ENCODE measurements at places on chromosomes 2 and 18.

- DNase-seq = no peak
Observed at GRCh38 chr18:24479371-24479770, 18.9 kb downstream of the HRH4 start.

GRCh38 chr2:36513661-36514060 lies 84.3 kb downstream of the FEZ2 start:
- DNase-seq = no peak

GRCh38 chr2:107411267-107411666 lies 415.4 kb upstream of the RGPD4 start:
- DNase-seq = no peak

- DNase-seq = no peak
Observed at GRCh38 chr2:14634182-14634488, 1.6 kb downstream of the LRATD1 start.

- DNase-seq = no peak
Observed at GRCh38 chr2:50448556-50448955, 583.4 kb downstream of the NRXN1 start.

GRCh38 chr2:50469784-50470183 lies 562.1 kb downstream of the NRXN1 start:
- no peak for DNase-seq

DNA sequence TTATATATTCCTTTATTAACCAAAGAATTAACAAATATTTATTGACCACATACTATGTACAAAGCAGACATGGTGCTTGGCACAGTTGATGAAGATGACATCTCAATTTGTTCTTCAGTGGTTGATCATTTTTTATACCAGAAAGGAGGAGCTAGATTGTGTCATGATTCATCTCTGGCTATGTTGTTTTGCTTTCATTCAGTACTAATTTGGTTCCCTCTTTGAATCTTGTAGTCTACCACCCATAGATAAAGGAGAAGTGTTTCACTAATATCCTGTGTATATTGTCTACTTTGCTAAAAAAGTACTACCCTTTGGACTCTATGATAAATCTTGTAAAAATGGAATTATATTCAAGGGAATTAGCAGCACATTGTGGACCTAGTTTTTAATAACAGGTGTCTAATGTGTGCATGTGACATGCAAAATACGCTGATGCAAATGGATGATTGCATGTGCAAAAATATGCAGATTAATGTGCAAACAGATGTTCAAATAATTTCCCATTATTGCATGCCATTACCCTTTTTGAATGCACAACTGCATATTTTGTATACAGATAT lies 313.2 kb upstream of the ZEB2 start:
- DNase-seq = no peak

GRCh38 chr2:127149384-127149783 lies 42.4 kb upstream of the BIN1 start:
- no peak for DNase-seq

GRCh38 chr2:184272056-184272455 lies 326.3 kb upstream of the ZNF804A start:
- no peak for DNase-seq

DNA sequence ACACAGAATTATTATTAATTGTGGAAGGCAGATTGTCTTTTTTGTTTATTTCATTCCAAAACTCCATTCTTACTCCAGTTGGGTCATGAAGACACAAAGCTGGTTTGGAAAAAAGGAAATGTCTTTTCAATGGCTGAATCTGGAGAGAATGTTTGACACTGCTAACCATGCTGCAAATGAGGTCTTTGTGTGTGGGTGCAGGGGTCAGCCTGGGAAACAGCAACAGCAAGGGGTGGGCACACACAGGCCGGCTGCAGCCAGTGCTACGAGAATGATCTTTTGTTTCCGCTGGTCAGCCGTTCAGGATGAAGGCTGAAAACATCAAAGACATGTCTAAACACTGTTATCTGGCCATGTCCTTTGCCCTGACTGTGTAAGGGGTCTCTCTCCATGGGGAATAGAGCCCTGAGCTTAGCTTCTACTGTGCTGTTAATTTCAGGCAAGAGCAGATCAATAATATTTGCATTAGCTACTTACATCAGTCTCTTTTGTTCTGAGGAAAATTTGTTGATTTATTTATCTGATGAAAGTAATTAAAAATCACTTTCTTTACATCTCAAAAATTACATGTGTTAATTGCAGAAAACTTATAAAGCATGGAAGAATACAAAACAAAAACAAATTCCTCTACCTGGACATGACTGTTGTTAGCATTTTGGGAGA lies 33.3 kb upstream of the E2F6 start:
- no peak for DNase-seq

DNA sequence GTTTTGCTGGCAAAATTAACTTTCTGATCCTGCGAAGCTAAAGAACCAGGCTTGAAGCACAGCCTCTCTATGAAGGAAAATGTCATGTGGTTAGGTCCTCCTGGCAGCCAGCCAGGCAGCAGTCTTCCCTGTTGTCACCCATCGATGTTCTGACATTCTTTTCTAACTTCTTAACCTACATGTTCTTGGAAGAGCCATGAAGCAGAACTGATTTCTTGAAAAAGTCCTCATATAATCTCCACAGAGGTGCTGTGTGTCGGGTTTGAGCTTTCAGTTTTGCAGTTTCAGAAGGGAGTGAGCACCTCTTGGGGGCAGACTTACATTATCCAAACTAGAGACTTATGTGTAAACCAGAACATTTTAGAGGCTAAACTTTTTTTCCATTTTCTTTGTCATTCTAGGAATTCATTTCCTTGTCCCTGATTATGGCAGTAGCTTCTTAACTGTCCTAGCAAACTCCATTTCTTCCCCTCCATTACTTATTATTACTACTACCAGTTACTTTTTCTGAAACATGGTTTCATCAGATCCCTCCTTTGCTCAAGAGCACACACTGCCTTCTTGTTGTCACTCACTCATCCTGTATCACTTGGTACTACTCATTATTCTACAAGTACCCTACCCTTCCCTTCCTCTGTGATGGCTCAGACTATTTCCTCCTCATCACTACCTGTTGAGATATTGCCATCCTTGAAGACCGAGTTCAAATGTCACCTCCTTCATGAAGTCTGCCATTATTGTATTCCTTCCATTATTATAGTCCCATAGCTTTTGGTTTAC lies 31.1 kb downstream of the DOK1 start:
- DNase-seq = no peak

GRCh38 chr2:25339791-25340180 lies 1.9 kb downstream of the DNMT3A start:
- no peak for DNase-seq

GRCh38 chr2:113000436-113000835 lies 4.8 kb upstream of the IL36A start:
- no peak for DNase-seq

DNA sequence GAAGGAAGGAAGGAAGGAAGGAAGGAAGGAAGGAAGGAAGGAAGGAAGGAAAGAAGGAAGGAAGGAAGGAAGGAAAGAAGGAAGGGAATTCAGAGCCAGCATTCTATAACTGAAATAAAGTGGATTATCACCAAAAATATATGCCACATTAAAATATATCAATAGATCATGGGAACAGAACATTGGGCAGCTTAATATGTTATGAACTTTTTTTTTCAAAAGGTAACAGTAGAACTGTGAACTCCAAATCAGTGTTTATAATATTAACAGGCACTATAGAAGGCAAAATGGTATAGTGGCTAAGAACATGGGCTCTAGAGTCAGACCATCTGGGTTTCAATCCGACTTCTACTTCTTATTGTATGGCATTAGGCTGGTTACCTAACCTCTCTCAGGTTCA lies 313.5 kb downstream of the EXOC6B start:
- DNase-seq = no peak

DNA sequence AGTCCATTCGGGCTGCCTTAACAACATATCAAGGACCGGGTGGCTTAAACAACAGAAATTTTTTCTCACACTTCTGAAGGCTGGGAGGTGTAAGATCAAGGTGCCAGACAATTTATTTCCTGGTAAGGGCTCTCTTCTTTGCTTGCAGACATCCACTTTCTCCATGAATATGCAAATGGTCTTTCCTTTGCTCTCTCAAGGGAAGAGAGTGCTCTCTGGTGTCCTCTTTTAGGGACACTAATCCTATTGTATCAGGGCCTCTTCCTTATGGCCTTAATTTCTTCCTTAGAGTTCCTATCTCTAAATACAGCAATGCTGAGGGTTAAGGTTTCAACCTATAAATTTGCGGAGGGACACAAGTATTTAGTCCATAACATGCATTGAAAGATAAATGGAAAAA lies 770.8 kb downstream of the DSC3 start:
- no peak for DNase-seq

- no peak for DNase-seq
Observed at GRCh38 chr2:49686291-49686690, 532.0 kb upstream of the FSHR start.

DNA sequence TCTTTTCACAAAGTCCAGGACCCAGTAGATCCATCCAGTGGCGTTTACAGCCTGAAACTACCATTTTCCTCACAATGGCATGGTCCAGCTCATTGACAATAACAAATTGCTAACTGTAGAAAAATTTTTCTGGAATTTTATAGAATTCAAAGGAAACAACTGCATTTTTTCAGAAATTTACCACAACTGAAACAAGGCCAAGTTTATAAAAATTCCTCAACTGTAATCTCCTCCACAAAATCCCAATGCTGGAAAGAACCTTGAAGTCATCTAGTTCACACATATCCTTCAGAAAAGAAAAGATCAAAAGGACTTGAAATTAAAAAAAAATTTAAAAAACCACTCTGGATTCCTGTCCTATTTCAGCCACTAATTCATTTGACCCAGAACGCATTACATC lies 226.0 kb upstream of the CTAGE1 start:
- DNase-seq = no peak

DNA sequence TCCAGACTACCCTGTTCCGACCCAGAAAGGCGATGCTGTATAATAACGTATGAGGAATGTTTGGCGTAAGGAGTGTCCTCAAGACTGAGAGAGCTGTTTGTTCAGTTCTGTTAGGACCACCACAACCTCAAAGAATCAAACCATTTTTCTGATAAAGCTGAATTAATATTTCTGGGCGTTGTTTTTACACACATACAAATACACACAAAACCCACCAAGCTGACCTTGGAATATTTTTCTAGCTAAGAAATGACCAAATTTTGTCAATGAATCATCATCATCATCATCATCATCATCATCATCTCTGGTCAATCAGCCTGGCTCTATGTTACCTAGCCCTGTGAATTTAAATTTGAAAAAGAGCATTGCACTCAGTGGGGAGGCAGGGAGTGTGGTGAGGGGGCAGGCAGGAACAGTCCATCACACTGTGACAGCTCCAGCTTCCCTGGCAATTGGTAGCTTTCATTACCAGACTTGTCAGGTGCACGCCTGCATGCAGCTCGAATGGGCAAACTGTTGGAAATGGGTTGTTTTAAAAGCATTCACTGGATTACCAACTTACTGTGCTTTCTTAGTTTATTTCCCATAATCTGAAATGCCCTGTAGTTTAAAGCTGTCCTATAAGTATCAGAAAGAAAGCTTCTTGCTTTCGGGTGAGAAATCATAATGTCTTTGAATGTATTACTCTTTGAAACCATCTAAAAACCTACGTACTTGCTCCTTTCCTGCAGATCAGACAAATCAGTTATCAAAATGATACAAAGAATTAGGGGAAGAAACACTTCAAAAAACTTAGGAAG lies 6.9 kb upstream of the POU3F3 start:
- no peak for DNase-seq

GRCh38 chr2:191936882-191937405 lies 90.1 kb upstream of the CAVIN2 start:
- no peak for DNase-seq

DNA sequence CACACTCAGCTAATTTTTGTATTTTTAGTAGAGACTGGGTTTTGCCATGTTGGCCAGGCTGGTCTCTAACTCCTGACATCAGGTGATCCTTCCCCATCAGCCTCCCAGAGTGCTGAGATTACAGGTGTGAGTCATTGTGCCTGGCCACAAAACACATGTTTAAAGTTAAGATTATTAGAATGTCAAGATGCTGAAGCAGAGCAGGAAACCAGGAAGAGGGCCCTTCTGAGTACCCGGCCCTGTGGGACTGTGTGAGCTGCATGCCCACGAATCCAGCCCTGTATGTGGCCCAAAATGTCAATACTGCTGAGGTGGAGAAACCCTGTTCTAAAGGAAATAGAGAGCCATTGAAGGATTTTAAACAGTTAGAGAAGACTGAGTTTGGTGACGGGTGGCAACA lies 31.0 kb upstream of the REV1 start:
- no peak for DNase-seq

DNA sequence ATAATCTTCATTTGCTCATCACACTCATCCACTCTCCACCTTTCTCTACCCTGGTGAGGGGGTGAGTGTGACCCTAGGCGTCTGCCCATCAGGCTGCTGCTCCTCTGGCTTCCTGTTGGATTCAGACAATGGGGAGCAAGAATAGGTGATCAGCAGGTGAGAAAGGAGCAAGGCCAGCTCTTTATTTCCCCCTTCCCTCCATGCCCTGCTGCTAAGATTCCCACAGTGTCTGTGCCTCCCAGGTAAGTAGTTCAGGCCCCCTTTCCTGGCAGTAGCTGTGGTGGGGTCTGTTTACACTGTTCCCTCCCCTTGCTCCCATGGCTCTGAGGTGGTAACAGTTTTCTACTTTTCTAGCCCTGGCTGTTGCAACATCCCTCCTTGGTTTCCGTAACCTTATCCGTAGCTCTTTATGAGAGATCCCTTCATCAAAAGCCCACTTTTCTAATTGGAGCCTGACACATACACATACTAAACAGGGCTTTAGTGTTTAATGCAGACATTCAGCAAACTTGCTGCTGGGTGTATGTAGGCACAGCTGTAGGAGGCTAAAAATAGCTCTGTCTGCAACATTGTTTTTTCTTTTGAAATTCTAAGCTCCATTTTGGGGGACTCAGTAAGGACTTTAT lies 27.5 kb downstream of the MAP2 start:
- DNase-seq = no peak

DNA sequence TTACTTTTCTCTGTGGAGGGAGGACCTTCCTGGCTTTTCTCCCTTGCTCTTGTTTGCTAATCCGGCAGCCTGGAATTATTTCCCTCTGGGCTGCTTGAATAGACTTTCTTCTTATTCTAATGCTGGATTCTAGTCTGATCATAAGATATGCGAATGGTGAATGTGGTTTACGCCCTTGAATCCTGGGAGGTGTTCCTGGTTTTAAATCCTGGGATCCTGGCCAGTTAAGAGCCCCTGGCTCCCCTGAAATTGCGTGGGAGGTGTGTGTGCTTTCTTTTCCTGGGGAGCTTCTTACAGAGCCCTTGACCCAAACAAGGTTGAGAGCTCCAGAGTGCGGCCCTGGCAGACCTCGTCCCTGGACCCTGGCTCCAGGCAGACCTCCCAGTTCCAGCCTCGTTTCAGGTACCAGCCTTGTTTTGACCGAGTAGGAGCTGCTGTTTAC lies 2.8 kb downstream of the SH3BP4 start:
- DNase-seq = no peak

GRCh38 chr2:35973132-35973736 lies 382.3 kb upstream of the CRIM1 start:
- DNase-seq = no peak

- DNase-seq = no peak
Observed at GRCh38 chr2:64204703-64205102, 60.5 kb upstream of the PELI1 start.

- no peak for DNase-seq
Observed at GRCh38 chr2:200765139-200765951, 46.4 kb upstream of the BZW1 start.

Data from activated T-helper 9 cell treated with anti-CD3 and anti-CD28 coated beads, Interleukin-2, amount 50 U/mL, for 16 hours (primary cell).